ENCODE measurements at places on chromosomes 13 and 19.

- DNase-seq = no peak
Observed at GRCh38 chr13:32881074-32881776, 135.0 kb upstream of the KL start.

- no peak for DNase-seq
Observed at GRCh38 chr13:23621316-23621645, 51.1 kb downstream of the TNFRSF19 start.

GRCh38 chr19:5131031-5131505 lies 162.2 kb downstream of the KDM4B start:
- no peak for DNase-seq

DNA sequence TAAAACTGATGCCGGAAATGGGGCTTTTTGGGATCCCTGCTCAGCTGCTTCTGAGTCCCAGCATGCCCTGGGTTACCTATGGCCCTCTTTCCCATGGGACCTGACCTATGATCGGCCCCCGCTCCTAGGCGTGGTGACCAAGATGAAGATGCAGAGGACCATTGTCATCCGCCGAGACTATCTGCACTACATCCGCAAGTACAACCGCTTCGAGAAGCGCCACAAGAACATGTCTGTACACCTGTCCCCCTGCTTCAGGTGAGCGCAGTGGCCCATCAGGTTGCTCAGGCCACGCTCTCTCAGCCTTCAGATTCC lies 1.5 kb downstream of the RPS11 start:
- DNase-seq = no peak

Measured in NCI-H187 treated with DMSO at 0.1 percent for 48 hours (cell line).